ENCODE measurements at places on chromosomes 5 and 9.

DNA sequence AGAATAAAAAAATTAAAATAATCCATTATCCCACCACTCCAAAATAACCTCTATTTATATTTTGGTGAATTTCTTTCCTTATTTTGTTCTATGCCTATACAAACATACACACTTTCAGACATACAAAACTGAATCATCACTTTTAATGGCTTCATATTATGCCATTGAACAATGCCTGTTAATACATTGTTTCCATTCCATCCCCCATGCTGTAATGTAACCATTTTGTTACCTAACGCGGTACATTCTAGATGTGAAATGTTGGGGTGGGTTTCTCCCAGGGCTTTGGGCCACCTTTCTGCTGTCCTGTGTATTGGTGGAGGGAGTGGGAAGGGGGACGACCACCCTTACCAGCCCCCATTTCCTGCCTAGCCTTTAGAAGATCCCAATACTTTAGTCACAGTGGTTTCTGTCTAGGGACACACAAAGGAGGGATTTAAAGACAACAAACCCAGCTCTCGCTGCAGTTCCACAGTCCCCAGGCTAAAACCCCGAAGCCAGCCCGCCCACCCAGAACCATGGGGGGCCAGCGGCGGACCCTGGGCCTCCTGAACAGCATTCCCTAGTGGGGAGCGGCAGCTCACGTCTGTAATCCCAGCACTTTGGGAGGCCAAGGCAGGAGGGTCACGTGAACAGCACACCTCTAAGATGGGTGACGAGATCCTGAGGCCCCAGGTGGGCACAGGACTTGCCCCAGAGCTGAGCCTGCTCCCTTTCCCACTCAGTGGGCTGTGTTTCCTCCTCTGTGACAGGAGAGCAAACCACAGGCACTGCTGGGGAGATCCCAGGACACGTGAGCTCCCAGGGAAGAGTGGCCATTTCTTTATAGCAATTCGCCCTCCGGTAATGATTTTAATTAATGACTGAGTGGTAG, 56.9 kb upstream of the STXBP1 start:
- no peak for DNase-seq

GRCh38 chr5:117177302-117177701, 602.7 kb upstream of the SEMA6A start:
- no peak for DNase-seq

DNA sequence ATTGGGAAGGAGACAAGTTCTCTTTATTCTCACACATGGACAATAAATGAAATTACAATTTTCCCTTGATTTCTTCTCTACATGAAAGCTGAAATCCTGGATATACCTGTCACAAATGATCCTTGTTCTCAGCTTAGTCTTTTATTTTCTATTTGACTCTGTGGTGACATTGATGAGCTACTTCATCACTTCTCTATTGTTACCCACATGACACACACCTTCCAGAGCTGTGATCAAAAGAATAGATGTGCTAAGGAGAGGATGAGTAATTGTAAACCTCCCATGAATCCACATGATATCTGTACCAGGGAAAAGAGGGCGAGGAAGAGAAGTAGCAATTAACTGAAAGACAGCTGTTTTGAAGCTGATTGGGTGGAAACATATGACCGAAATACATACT, 102.0 kb downstream of the CAVIN4 start:
- DNase-seq: no peak

- no peak for DNase-seq
These were observed 6.1 kb downstream of the SAPCD2 start for GRCh38 chr9:137064027-137064879.

DNA sequence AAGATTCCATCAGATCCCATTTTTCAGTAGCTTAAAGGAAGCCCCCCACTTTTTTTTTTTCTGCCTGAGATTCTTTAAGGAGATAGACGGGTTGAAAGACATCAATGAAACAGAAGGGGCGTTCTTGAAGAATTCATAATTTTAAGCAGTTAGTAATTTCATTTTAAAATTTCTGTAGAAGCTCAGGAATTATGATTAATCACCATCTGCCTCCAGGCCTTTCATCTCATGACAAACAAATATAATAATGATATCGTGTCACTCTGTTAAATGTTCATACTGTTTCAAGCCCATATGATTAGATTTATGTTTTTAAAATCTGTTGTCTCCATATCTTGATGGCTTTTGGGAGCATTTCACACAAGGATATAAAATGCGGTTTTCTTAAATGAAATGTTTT, 75.2 kb downstream of the NPR3 start:
- no peak for DNase-seq

- no peak for DNase-seq
These were observed 55.7 kb upstream of the SAP30L start for GRCh38 chr5:154390096-154390495.

- no peak for DNase-seq
These were observed 30.3 kb downstream of the MELK start for GRCh38 chr9:36603006-36603405.

- DNase-seq: peak; percentile 16
These were observed 27.6 kb downstream of the COL15A1 start for GRCh38 chr9:98971168-98971914.

DNA sequence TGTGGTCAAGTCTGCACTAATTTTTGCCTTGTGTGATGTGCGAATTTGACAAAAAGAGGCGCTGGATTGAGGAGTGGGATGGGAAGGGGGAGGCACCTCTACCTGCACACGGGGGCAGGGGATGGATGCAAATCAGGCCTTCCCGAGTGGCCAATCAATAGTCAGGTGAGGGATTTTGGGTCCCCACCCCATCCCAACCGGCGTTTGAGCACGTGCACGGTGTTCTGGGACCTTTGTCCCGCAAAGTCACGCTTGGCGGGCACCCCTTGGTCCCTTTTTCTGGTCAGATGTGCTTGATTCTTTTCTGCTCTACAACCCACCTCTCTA, 685 bp upstream of the ADAMTS19 start:
- no peak for DNase-seq

Measured in fibroblast of the conjunctiva (primary cell).